ENCODE measurements at places on chromosomes 2 and 18. TPM values are rescaled to one million over a fixed set of nuclear protein-coding genes. Genes with fewer than 3 reads are reported as not detected.

Gene FTCDNL1
- 1.7 TPM for total RNA-seq

Gene KLHL30
- total RNA-seq: 0.49 TPM

GRCh38 chr18:3675446-3675845 is 225.5 kb downstream of the TGIF1 start:
- H3K36me3 ChIP-seq: no peaks in the 10 kb centered on the region
- H3K27me3 ChIP-seq: no peaks in the 10 kb centered on the region
- no peak overlapping the region for H3K4me3 ChIP-seq
- H3K4me1 ChIP-seq: no peaks in the 10 kb centered on the region
- no peak for DNase-seq
- no peak overlapping the region for H3K27ac ChIP-seq

- H3K36me3 ChIP-seq: no peaks in the 10 kb centered on the region
- H3K4me3 ChIP-seq: peak within 1 kb of the TSS; percentile 63
- DNase-seq: no peak
- H3K27me3 ChIP-seq: no peaks in the 10 kb centered on the region
Measured at GRCh38 chr2:230068651-230069055, at the start of gene SLC16A14. SLC16A14 (minus strand) TSS chr2:230068924; CDS start chr2:230059352, 9,572 bp downstream.

DNA sequence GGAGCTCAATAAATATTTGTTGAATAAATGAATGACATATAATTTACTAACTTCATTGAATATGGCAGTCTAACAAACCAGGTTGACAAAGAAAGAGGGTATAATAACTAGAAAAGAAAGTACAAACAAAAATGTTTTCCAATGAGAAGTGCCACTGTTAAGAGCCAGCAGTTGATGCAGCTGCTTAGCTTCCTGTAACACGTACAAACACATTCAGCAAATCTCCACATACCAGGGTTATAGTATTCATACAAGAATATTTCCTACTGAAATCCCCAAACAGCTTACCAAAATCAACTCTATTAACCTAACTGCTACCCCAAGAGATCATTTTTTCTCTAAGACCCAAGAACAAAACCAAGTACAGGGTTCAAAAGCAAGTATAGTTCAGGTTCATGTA is 77.7 kb downstream of the THADA start:
- peak overlapping the region; percentile 63 for H3K27ac ChIP-seq
- DNase-seq: no peak
- H3K36me3 ChIP-seq: no peaks in the 10 kb centered on the region

Gene CHRNG
- not detected for total RNA-seq

GRCh38 chr2:36318-36717 is 10.0 kb downstream of the FAM110C start:
- no peak overlapping the region for H3K27ac ChIP-seq
- H3K36me3 ChIP-seq: no peaks in the 10 kb centered on the region
- H3K27me3 ChIP-seq: peaks cover 3% of the 10 kb centered on the region
- H3K4me1 ChIP-seq: no peaks in the 10 kb centered on the region
- no peak overlapping the region for H3K4me3 ChIP-seq
- DNase-seq: no peak

DNA sequence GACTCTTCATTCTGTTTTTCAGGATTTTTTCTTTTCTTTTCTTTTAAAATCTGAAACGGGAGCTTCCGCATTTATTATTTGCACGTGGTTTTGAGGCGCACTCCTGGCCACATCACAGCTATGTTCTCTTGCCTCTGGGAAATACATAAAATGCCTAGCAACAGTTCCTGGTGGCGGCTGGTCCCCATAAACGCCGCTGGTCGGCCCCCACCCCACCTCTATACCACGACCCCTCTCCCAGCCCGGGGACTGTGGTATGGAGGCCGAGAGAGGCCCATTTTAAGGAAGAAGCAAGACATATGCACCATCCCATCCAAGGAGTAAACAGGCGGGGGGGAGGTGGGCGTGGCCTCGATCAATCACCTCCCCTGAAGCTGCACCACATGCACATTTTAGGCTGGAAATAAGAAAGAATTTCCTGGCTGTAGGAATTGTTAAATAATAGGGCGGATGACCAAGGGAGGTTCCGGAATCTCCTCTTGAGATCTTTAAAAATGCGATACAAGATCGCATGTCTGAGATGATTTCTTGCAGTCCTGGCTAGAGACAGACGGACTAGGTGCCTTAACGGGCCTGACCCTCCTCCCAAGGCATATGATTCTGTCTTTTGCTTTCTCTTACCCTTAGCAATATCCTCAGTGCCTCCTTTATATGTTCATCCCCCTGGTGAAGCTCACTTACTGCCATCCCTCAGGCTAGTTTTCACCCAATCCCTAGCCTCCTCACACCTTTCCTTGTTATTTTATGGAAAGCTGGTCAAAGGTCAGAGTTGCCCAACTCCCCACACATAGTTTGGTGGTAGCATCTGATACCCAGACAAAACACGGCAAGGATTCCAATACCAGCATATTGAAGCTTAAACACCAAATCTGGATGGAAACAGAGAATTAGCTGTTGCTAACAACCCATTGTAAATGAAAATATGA is 82.4 kb downstream of the BCL2 start:
- H3K27ac ChIP-seq: peak overlapping the region; percentile 81
- no peaks in the 10 kb centered on the region for H3K27me3 ChIP-seq
- no peaks in the 10 kb centered on the region for H3K36me3 ChIP-seq
- H3K4me1 ChIP-seq: peaks cover 25% of the 10 kb centered on the region
- peak overlapping the region; percentile 17 for H3K4me3 ChIP-seq
- no peak for DNase-seq

Gene TTR
- total RNA-seq: 0.82 TPM

GRCh38 chr18:69186162-69186561 is 214.5 kb upstream of the DOK6 start:
- no peaks in the 10 kb centered on the region for H3K4me1 ChIP-seq
- H3K27ac ChIP-seq: no peak overlapping the region
- no peaks in the 10 kb centered on the region for H3K27me3 ChIP-seq

DNA sequence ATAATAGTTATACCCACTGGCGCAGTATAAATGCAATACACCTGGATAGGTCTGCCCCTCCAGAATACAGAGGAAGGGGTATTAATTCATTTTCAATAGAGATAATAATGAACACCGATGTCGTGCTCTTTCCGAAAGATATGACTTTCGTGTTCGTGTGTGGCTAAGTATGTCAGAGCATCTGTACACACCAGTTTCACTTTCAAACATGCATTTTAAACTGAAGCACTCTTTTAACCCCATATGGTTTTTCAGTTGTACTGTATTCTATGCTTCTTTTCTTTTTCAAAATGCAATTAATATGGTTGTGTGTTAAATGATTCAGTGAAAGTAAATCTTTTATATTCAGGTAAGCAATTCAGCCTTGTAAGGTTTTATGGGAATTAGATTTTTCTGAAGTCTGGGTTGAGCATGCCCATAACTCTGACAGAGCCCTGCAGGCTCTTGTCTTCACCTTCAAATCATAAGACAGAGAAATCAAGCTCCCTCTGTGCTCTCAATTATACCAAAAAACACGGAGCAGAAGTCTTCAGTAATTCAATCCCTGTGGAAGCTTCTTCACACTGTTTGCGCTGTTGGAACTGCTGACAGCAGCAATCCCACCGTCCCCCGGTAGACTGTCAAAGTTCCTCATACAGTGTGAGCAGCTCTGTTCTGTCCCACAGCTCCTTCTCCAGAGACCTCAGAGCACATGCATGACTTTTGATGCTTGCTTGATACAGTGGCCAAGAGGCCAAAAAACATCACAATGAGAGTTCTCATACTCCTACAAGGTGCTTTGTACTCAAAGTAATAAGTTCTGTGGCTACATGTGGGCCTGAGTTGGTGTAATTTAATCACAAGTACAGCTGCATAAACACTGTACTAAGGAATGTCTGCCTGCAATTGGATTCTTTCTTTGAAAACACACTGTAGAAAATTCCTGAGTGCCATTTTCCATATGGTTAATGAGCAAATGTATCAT is 186.8 kb downstream of the ZNF521 start:
- no peaks in the 10 kb centered on the region for H3K27me3 ChIP-seq
- no peak for DNase-seq
- peak overlapping the region; percentile 6 for H3K27ac ChIP-seq
- H3K36me3 ChIP-seq: no peaks in the 10 kb centered on the region
- H3K4me3 ChIP-seq: peak overlapping the region; percentile 13

Gene FAM124B
- 1.8 TPM for total RNA-seq

DNA sequence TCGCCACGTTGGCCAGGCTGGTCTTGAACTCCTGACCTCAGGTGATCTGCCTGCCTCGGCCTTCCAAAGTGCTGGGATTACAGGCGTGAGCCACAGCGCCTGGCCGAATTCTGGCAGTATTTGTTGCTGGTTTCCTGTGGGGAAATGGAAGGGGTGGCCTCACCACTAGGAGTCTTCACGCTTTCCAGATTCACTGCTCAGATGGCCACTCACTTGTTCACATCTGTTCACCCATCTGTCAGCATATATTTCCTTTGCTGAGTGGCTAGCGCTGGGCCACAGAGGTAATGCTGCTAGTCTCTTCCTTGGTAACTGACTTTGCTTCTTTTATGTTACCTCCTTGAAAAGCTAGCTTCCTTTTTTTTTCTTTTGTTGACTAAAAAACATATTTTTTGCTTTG is 27.2 kb downstream of the TMEM177 start:
- no peaks in the 10 kb centered on the region for H3K4me1 ChIP-seq
- no peak overlapping the region for H3K27ac ChIP-seq
- H3K36me3 ChIP-seq: no peaks in the 10 kb centered on the region
- no peak for DNase-seq

DNA sequence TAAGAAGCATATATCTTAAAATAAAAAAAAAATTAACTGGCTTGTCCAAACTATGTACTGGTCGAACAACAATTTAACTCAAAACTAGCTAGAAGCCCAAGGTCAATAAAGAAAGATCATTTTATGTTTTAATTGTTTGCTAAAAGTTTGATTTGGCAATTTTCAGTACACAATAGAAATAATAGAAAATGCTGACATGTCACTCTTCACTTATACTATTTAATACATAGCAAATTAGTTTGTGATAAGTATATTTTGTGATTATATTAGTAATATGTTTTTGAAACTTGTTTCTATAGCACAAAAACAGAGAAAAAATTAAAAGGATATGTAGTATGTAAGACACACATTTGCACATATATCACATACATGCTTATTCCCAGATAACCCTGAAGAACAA is 1938.6 kb upstream of the PIK3C3 start:
- H3K36me3 ChIP-seq: no peaks in the 10 kb centered on the region
- H3K4me3 ChIP-seq: no peak overlapping the region
- H3K27me3 ChIP-seq: no peaks in the 10 kb centered on the region
- H3K4me1 ChIP-seq: no peaks in the 10 kb centered on the region
- H3K27ac ChIP-seq: no peak overlapping the region
- no peak for DNase-seq

- DNase-seq: peak; percentile 64
- H3K27me3 ChIP-seq: no peaks in the 10 kb centered on the region
- H3K36me3 ChIP-seq: no peaks in the 10 kb centered on the region
Measured at GRCh38 chr18:25282282-25282681, 69.7 kb downstream of the ZNF521 start.

GRCh38 chr2:181165199-181165868 is 184.9 kb downstream of the UBE2E3 start:
- H3K4me1 ChIP-seq: no peaks in the 10 kb centered on the region
- DNase-seq: no peak
- no peak overlapping the region for H3K4me3 ChIP-seq
- no peak overlapping the region for H3K27ac ChIP-seq
- no peaks in the 10 kb centered on the region for H3K27me3 ChIP-seq
- no peaks in the 10 kb centered on the region for H3K36me3 ChIP-seq

Data from sigmoid colon (tissue), 7 donors.